ENCODE measurements at places on chromosomes 11 and 22. TPM values are rescaled to one million over a fixed set of nuclear protein-coding genes. Genes with fewer than 3 reads are reported as not detected.

DNA sequence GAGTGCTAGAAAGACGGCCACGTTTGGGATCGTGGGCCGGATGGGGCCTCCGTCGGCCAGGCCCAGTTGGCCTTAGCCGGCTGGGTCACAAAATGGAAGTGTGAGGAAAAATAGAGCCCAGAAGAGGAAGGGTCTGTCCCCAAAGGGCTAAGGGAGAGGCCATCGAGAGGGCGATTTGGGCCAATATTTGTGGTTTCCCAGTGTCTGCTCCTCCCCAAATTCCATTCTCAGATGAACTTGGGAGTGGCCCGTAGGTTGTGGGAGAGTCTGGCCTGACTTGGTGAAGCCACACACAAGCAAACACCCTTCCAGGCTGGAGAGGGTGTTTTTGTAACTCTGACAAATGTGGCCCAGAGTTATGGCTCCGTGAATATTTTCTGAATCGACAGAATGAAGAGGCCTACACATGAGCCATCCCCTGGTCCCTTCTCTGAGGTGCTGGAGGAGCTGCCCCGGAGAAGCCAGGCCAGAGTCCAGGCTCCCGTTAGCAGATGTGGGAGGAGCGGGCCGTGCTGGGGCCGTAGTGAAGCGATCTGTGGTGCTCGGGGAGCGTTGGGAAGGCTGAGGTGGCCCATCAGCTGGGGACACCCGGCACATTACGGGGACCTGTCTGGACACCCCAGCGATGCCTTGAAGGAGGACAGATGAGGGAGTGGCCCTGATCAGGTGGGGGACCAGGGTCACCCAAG is 73.5 kb upstream of the PPARA start:
- peak; percentile 74 for DNase-seq

DNA sequence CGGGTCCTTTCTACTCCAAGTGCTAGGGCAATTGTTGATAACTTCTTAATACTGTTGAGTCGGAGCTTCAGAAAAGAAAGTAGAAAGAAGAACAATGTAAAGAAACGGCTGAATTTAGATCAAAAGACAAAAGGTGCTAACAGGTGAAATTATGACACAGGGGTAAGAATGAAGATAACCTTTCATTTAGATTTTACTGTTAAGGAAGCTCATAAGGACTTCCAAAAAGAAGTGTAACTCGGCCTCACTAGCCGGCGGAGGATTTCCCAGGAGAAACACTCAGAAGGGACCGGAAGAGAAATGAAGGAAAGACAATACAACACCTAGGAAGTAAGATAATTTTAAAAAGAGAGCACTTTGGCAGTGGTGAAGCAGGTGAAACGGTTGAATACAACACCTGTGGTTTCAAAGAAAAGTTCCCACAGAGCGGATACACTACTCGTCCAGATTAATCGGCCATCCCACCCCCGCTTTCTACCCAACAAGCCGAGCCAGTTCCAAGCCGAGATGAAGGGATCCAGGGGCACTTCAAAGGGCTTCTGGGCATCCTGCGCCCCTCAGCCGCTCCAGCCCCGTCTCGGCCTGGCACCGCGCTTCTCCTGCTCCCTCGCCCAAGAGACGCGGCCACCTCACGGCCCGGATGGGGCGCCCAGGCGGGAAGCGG is 737 bp downstream of the PPP2R1B start:
- DNase-seq, result peak; percentile 24

DNA sequence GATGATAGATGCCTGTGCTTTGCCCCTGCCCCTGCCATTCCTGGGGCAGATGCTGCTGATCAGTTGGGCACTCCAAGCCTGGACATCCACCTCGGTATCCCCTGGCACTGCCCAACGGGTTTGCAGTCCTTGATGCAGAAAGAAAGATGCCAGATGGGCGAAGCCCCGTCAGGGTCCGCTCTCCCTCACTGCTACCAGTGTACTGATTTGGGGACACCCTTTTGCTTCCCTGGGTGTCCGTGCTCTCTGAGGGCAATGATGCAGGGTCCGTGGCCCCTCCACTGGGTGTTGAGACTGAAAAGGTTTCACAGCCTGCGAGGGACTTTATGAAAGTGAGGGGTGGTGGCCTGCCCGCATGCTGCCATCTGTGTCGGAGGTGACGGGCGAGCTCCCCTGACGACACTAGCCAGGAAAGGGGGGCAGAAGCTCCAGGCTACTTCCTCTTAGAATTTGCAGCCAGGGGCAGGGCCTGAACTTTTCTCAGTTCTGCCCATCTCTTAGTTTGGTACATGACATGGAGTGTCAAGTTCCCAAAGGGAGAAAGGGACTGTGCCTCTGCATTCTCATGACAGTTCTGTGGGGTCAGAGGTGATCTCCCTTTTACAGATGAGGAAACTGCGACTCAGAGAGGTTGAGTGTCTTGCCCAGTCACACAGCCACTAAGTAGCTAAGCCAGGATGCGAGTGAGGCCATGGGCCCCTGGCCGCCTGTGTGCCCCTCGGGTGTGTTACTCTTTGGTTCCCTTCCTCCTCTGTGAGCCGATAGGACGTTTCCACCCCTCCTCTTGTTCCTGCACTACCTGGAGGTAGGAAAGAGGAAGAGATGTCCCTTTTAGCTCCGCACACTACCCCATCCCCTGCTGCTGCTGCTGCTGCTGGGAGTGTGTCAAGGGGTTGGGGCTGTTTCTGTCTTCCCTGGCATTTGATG is 96.6 kb downstream of the BCR start:
- no peak for DNase-seq

- no peak for DNase-seq
Measured at GRCh38 chr11:87466223-87466622, 428.5 kb downstream of the TMEM135 start.

CD3G gene
- total RNA-seq, result not detected

- DNase-seq, result no peak
Measured at GRCh38 chr11:103325686-103326069, 216.5 kb downstream of the DYNC2H1 start.

- DNase-seq, result peak; percentile 28
Measured at GRCh38 chr11:27839226-27839913, 139.1 kb upstream of the BDNF start.

- DNase-seq, result no peak
Measured at GRCh38 chr11:46947399-46948077, 11.0 kb downstream of the CSTPP1 start.

MAPK12 gene
- total RNA-seq, result 24.9 TPM

- no peak for DNase-seq
Measured at GRCh38 chr22:48096411-48096810, 1334.0 kb downstream of the TBC1D22A start.

ME3 gene
- total RNA-seq, result 0.49 TPM

DNA sequence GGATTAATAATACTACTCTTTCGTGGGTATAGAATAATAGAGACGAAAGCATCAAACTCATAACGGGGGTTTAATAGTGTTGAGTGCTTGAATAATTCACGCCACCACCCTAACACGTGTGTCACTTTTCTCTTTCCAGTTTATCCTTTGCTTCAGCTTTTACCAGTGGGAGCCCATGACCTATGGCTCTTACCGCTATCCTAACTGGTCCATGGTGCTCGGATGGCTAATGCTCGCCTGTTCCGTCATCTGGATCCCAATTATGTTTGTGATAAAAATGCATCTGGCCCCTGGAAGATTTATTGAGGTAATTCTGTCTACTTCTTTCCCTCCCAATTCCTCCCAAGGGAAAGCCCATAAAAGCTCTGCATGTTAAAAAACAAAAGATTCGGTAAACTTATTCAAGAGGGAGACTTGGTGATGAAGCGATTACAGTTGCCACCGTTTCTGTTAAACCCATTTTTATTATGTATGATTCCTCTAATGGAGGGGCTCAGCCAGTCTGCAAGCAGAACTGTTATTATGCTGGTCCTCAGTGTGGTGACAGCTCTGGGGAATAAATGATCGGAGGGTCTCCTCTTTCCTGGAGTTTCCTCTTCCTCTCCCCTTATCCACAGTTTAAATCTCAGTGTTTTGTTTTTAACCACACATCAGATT is 17.1 kb upstream of the NELL1 start:
- no peak for DNase-seq

OR51I1 gene
- total RNA-seq, result not detected

GRCh38 chr22:26648011-26648497 is 9.3 kb upstream of the MIAT start:
- DNase-seq, result no peak

All from MCF 10A (cell line).